ENCODE measurements at places on chromosomes 7 and 10. TPM values are rescaled to one million over a fixed set of nuclear protein-coding genes. Genes with fewer than 3 reads are reported as not detected.

Gene TMEM139
- total RNA-seq, result 1.1 TPM

Gene AKR1C1
- total RNA-seq, result 0.97 TPM

Gene VGF
- total RNA-seq, result 0.41 TPM

DNA sequence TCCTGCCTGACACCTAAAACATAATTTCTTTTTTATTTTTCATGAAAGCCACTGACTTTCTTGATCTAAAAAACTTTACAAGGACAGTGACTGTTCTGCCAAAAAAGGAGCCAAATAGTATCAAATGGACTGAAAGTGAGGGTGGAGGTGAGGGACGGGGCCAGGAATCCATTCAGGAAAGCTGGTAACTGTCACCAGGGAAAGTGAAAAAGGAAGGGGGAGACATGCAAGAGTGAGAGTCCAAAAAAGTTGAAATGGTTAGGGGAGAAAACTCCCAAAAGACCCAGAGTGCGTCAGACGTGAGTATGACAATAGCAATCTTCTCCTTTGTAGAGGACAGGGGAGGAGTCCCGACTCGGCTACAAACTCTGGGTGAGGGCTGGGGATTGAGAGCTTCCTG lies 2.9 kb upstream of the PRAP1 start:
- DNase-seq, result no peak

DNA sequence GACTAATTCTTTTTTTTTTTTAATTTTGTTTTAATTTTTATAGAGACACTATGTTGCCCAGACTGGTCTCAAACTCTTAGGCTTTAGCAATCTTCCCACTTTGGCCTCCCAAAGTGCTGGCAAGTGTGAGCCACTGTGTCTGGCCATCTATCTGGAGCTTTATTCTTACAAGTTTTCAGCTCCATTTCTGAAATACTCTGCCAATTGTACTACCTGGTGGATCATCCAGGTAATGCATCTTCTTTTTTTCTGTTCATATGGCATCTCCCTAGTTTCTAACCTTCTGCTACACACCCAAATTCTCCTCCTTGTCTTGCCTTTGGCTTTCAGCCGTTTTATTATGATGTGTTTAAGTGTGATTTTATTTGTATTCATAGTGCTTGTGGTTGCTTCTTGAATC lies 40.2 kb downstream of the ZNF365 start:
- no peak for DNase-seq

GRCh38 chr10:132186488-132187429 lies at the start of gene DPYSL4:
Gene DPYSL4, plus strand, starts transcription at chr10:132186948. Its CDS starts 116 bp downstream, at chr10:132187064.
- DNase-seq, result peak; percentile 14

All from activated T-helper 2 cell treated with anti-CD3 and anti-CD28 coated beads, Interferon-gamma antibody, Interleukin-2, Interleukin-4, amounts not matched to agents 10 μg/mL and 5 μg/mL and 100 μg/mL, durations not matched to agents 14 hours and 24 hours and 36 hours (primary cell).